ENCODE measurements at places on chromosomes 7 and 10. TPM values are rescaled to one million over a fixed set of nuclear protein-coding genes. Genes with fewer than 3 reads are reported as not detected.

The KEL gene
- polyA plus RNA-seq = 3.4 TPM

The TMEM196 gene
- 0.06 TPM for polyA plus RNA-seq

The PNLIPRP1 gene
- not detected for polyA plus RNA-seq

The PON1 gene
- polyA plus RNA-seq = 0.35 TPM

The CPN1 gene
- not detected for polyA plus RNA-seq

The SPDYE6 gene
- polyA plus RNA-seq = 4.9 TPM

The CTNNA3 gene
- 4.1 TPM for polyA plus RNA-seq

The MBLAC1 gene
- 1.3 TPM for polyA plus RNA-seq

The AKR1D1 gene
- polyA plus RNA-seq = 0.15 TPM

The ASIC3 gene
- polyA plus RNA-seq = 5.5 TPM

The CCL24 gene
- 0.69 TPM for polyA plus RNA-seq

The TMEM273 gene
- polyA plus RNA-seq = 5.6 TPM

The GNAI1 gene
- 45.4 TPM for polyA plus RNA-seq

The GRID2IP gene
- polyA plus RNA-seq = 0.09 TPM

The FZD8 gene
- polyA plus RNA-seq = 40.3 TPM

The PRXL2A gene
- polyA plus RNA-seq = 68.5 TPM

The ITIH5 gene
- polyA plus RNA-seq = 41.8 TPM

The SFMBT2 gene
- polyA plus RNA-seq = 6.1 TPM

The MRPS24 gene
- 78.0 TPM for polyA plus RNA-seq

The CHCHD2 gene
- polyA plus RNA-seq = 276 TPM

The MGAM2 gene
- 0.04 TPM for polyA plus RNA-seq

The FAM241B gene
- 0.34 TPM for polyA plus RNA-seq

The FBXL13 gene
- 0.74 TPM for polyA plus RNA-seq

The RPEL1 gene
- polyA plus RNA-seq = not detected

The GDI2 gene
- polyA plus RNA-seq = 226 TPM

The WASHC2C gene
- polyA plus RNA-seq = 21.8 TPM

The SFTPA1 gene
- polyA plus RNA-seq = not detected

The ECHDC3 gene
- 12.7 TPM for polyA plus RNA-seq

The KCNH2 gene
- polyA plus RNA-seq = 23.3 TPM

The PPP1R9A gene
- polyA plus RNA-seq = 21.5 TPM

The FAM131B gene
- polyA plus RNA-seq = 2.0 TPM

The GIMAP2 gene
- polyA plus RNA-seq = 6.7 TPM
